ENCODE measurements at places on chromosomes 3 and 15. TPM values are rescaled to one million over a fixed set of nuclear protein-coding genes. Genes with fewer than 3 reads are reported as not detected.

CLDN16 gene
- total RNA-seq = 0.06 TPM

GOLGA8G gene
- total RNA-seq = not detected

MAP1A gene
- total RNA-seq = 0.32 TPM

TFDP2 gene
- total RNA-seq = 23.3 TPM

SOX2 gene
- not detected for total RNA-seq

PLA2G4E gene
- total RNA-seq = not detected

MRPL46 gene
- 9.7 TPM for total RNA-seq

DISP2 gene
- 0.38 TPM for total RNA-seq

SEC62 gene
- total RNA-seq = 65.2 TPM

PRKAR2A gene
- 35.4 TPM for total RNA-seq

PDZRN3 gene
- total RNA-seq = 0.19 TPM

ZNF80 gene
- total RNA-seq = not detected

GOLGA8N gene
- 2.6 TPM for total RNA-seq

CKMT1B gene
- not detected for total RNA-seq

ABHD14A gene
- total RNA-seq = 4.3 TPM

BFSP2 gene
- not detected for total RNA-seq

CIP2A gene
- 19.6 TPM for total RNA-seq

SLC33A1 gene
- 12.8 TPM for total RNA-seq

ZNF501 gene
- 5.3 TPM for total RNA-seq

SAMD7 gene
- total RNA-seq = not detected

EAF1 gene
- total RNA-seq = 21.3 TPM

TRH gene
- total RNA-seq = not detected

Measured in bladder microvascular endothelial cell (primary cell).